SK-MEL-5 (cell line): ENCODE measurements at places on chromosomes 5 and 9. TPM values are rescaled to one million over a fixed set of nuclear protein-coding genes. Genes with fewer than 3 reads are reported as not detected.

- no peak for DNase-seq
These were observed 73.9 kb upstream of the RANBP6 start for GRCh38 chr9:6089300-6089699.

DNA sequence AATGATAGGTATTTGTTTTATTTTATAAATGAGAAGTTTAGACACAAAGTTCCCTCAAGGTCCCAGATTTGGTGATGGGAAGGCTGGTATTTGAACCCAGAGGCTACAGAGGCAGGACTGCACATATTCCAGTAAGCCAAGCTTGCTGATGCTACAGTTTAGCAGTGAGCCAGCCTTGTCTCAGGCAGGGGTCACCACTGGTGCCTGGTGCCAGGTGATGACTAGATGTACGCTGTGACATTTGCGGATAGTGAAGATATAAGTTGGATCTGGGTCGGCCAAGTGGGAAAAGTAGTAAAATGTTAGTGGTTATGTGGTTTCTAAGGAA, 143.9 kb downstream of the AOPEP start:
- DNase-seq, result no peak

The OTULINL gene
- total RNA-seq, result 0.32 and 0.69 TPM in 2 replicates

The DOLPP1 gene
- total RNA-seq, result 12.4 and 12.9 TPM in 2 replicates
